Stimulated activated CD8-positive, alpha-beta memory T cell treated with anti-CD3 and anti-CD28 coated beads, Interleukin-15, amount 100 ng/mL, for 4 hours (primary cell): ENCODE measurements at places on chromosomes 7 and 10.

DNA sequence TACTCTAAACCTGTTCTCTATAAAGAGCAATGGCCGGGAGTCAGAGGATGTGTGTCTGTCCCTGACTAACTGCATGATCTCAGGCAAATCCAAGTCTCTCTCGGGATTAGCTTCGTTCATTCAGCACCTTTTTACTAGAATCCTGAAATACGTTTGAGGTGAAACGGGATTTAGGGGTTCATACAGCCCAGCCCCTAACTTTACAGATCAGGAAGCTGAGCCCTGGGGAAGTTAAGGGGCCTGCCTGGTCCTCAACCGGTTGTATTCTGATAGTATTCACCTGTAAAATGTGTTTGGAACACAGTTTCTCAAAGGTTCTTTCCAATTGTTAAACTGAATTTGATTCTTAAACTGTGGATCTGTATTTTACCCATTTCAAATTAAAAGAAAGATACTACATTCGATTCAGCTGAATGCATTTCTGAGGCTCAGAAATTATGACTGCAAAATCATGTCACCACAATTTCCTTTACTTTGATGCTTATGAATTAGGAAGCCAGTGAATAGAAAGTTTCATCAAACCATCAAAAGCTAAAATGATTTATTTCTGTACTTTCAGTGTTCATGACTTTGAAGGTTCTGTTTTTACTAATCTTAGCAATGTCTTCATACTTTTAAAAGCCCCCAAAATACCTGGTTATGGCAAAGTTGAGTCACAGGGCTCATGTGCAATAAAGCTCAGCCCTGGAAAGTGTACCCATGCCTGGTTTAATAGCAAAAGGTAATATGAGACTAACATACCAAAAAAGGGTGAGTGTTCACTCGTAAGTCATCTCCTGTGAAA lies 28.9 kb upstream of the EZH2 start:
- DNase-seq = no peak

- DNase-seq = no peak
These were observed 182.9 kb downstream of the PFKFB3 start for GRCh38 chr10:6385665-6386064.

DNA sequence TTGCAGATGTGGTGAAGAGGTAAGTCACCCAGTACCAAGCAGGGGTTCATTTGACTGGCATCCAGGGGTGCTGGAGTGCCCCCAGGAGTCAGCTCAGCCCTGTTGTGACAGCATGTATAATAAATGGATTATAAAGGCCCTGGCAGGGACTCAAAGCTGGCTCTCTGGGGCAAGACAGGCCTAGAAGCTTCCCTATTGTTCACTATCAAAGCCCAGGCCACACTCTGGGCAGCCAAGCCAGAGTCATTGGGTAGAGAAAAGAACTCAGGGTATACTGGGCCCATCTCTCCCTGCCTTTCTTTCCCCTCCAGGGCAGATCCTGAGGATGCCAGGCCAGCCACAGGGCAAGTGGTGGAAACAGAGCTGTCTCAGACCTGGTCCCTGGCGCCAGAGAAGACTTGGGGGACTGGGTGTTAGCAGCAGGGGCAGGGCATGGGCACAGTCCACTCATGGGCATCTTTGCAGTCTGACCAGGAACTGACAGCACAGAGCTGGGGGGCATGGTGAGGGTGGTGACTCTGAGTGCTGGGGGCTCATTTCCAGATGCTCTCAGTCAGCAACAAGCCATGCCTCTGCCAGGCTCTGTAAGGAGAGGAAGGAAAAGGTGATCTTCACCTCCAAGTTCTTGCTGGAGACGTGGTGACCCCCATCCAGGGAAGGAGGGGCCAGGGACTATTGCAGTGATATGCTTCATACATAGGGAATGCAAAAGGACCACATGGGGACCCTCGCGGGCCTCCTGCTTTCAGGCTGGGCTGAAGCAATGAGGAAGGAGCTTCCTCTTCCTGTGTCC lies 11.7 kb downstream of the RBP3 start:
- DNase-seq = no peak

- DNase-seq = no peak
These were observed 231.4 kb downstream of the KCND2 start for GRCh38 chr7:120504386-120504785.

DNA sequence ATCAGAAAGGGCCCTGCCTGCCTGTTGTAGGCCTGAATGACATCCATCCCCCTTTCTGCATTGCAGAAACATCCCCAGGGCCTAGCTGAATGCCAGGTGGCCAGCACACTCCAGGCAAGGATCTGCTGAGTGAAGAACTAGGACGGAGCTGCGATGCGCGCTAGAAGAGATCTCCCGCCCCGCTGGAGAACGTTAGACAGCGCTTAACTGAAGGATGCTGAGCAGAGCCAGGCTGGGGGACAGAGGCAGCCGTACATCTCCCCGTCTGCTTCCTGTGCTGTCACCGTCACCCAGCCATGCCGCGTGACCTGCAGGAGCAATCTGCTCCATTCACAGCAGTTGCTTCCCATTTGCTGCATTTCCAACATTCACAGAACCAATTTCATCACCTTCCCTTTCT lies 73.3 kb downstream of the FAM53B start:
- no peak for DNase-seq

GRCh38 chr10:78220781-78221180 lies 187.1 kb downstream of the RPS24 start:
- DNase-seq = no peak

DNA sequence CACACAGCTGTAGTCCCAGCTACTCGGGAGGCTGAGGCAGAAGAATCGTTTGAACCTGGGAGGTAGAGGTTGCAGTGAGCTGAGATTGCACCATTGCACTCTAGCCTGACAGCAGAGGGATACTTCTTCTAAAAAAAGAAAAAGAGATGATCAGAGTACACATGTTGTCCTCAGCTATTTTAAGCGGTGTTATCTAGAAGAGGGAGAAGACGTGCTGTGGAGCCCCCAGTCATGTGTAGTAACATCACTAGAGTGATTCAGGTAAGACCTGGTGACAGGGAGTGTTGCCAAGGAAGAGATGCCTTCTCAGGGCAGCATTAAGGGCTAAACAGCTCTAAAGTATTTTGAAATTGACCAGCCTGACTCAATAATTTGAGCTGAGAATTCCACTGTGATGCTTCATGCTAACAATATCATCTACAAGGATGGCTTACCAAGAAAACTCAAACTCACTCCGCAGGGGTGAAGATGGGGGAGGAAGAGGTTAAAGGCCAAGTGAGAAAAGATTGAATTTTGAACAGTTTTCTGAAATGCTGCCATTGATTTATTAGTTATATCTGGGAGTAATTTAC lies 97.4 kb downstream of the KLF6 start:
- DNase-seq = no peak

GRCh38 chr7:22588351-22588750 lies 88.4 kb upstream of the STEAP1B start:
- DNase-seq = no peak

GRCh38 chr10:102661658-102662028 lies 17.4 kb downstream of the TRIM8 start:
- no peak for DNase-seq

DNA sequence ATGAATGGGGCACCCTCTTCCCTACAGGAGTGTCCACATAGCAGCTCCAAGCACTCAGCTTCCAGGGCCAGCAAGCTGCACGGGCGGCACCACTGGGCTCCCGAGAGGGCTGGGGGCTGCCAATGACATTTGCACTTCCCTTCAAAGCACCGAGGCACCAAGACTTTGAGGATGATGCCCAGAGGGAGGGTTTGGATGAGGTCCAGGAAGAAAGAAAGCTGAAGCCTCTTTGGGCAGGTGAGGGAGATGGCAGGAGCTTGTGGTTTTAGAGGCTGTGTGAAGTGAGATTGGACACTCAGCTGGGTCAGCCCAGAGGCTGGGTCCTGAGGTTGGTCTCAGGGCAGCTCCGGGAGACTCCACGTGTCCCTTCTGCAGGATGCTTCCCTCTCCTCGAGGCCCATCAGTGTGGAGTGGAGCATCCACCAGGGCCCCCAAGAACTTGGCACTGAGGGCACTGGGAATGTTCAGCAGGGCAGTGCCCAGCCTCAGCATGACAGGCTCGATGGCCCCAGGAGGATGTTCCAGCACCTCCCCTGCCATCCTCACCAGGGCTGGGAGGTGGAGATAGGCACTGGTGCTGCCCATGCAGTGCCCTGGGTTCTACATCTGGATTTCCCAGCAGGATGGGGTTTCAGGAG lies 54.9 kb upstream of the IGFBP3 start:
- DNase-seq = no peak

DNA sequence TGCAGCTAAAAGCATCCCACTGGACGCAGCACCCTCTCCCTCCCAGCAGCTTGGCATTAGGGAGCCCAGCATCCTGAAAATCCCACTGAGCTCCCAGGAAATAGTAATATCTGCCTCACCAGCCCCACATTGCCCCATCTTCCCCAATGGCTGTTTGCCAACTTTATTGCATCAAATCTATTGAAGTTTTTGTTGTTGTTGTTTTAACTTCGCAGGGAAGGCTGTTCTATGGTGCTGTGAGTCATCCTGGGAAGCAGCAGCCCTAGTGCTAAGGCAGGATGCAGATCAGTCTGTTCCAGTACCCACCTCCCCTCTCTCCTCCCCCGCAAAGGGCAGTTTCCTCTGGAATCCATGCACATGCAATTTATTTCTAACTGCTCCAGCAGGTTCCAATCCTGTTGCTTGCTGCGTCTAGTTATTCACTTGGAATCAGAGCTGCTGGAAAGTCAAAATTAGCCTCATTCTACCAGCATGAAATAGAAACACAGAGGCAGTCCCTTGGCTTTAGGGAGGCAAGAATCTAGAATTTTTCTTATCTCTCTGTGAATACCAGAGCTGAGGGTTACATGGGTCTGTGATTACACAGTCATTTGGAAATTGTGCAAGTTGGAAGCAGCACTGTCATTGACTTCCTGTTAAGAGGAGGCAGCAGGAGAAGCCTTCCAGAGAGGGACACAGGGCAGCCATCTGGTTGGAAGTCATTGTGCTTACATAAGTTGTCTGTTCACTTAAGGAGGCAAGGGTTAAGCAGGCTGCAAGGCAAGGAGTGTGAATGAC lies 115.9 kb upstream of the CACUL1 start:
- DNase-seq = no peak

DNA sequence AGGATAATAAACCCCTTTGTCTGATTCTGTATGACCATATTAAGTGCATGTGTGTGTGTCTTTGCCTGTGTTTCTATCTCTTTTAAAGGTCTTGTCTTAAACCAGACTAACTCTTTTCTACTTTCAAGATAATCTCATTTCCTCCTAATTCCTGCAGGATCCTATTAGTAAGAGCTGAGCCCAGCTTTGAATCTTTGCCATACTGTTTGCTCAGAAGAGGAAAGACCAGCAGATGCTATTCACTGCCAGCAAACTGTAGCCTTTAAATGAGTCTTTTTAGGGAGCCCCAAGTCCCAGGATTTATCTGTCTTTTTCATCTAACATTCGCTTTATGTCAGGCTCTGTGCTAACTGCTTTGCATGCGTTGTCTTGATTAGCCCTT lies 2.9 kb downstream of the GPR158 start:
- no peak for DNase-seq

GRCh38 chr7:3722396-3722922 lies 421.4 kb downstream of the SDK1 start:
- no peak for DNase-seq

DNA sequence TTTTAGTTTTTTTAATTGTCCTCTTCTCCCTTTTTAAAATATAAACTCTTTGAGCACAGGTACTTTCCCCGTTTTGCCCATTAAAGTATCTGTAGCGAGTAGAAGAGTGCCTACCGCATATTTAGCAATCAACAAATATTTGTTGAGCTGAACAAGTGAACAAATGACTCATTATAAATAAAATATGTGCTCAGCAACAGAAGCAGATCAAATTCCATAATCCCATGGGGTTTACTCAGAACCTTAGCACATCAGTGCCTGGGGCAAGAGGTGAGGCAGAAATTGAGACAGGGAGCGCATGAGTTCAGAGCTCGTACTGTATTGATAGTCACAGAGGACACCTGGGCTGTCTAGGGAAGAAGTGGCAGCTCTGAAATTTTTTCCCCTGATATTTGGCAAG lies 161.0 kb downstream of the SEM1 start:
- DNase-seq = no peak

- no peak for DNase-seq
These were observed 304.5 kb upstream of the NFE2L3 start for GRCh38 chr7:25847336-25848070.

GRCh38 chr10:44300666-44301649 lies 83.9 kb downstream of the CXCL12 start:
- DNase-seq = no peak

- no peak for DNase-seq
These were observed 59.8 kb downstream of the COL13A1 start for GRCh38 chr10:69861251-69862240.

DNA sequence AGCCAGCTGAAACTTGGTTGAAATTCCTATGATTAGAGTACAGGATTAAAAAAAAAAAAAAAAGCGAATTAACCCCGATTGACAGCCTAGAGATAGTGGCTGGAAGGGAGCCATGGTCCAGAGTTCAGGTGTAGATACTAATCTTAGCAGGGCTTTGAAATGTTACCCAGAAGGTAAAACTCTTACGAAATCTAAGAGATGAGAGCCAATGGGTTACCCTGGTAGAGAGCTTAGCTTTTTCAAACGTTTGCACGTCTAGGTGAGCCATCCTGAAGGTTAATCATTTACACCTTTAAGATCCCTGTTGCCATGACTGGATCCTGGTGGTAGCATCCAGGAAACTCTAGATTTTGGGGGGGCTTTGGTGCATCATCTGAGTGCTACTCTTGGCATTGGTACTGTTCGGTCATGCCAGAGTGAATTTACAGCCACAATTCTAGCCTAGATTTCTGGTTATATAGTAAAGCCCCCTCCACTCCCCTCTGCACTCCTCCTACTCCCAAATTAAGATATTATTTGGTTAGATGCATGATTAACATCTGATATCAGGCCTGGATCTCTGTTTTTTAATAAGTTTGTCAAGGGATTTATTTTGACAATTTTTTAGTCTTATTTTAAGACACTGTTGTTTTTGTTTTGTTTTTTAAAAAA lies 1.2 kb downstream of the AGFG2 start:
- DNase-seq = no peak

DNA sequence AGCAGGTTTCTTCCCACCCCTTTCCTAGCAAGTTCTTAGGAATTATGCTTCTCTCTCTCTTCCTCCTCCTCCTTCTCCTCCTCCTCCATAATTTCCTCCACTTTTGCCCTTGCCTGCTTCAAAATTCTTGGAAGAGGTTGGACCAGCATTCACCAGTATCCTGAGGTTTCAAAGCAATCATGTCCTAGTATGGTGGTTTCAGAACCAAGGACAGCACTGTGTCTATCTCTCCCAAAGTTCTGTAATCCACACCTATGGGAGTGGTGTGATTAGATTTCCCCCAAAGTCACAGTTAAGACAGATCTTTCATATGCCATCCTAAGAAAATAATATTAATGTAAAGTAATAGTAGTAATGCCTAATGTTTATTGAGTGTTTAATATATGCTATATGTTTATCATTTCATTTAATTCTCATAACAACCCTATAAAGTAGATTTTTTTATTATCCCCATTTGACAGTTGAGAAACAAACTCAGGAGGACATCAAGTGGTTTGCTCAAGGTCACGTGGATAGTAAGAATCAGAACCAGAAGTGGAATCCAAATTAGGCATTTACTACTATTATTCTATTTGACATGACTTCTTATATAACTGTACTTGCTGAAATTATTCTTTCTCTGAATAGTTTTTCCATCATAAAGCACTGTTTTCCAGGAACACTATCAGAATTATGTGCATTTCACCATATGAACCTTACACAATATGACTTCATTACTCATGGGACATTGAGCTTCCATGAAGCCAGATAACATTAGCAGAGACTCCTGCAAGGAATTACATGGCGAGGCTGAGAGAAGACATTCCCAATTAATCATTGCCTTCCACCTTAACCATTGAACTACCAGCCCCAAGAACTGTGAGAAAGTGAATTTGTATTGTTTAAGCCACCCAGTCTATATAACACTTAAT lies 91.4 kb downstream of the IPMK start:
- no peak for DNase-seq

GRCh38 chr10:20254078-20254477 lies 437.8 kb downstream of the PLXDC2 start:
- no peak for DNase-seq
